ENCODE measurements at places on chromosomes 7 and 10.

- DNase-seq = no peak
Observed at GRCh38 chr7:80918399-80918798, 452 bp downstream of the SEMA3C start.

DNA sequence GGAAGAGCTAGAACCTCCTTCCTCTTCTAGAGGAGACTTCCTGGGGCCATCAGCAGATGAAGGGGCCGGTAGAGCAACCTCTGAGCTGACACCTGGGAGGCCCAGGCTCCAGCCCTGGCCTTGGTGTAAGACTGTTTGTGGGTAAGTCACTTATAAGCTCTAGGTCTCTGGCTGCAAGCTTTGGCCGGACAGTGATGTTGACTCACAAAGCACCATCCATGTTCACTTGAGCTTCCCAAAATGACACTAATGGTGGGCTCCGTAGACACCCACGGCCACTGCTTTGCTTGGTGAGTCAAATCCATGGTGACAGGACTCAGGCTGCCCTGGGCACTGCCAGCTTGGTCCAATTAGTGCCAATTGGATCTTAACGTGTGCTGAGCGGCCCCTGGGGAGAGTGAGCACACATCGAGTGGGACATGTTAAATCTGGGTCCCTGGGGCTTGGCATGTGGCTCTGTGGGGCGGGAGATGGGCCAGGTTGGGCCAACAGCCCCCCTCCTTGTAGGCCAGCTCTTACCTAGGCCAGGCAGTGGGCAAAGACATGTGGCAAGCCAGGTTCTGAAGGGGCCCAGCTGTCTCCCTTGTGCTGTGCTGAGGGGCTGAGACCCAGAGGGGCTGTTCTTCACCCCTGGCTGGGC lies 16.7 kb downstream of the NEURL1 start:
- no peak for DNase-seq

DNA sequence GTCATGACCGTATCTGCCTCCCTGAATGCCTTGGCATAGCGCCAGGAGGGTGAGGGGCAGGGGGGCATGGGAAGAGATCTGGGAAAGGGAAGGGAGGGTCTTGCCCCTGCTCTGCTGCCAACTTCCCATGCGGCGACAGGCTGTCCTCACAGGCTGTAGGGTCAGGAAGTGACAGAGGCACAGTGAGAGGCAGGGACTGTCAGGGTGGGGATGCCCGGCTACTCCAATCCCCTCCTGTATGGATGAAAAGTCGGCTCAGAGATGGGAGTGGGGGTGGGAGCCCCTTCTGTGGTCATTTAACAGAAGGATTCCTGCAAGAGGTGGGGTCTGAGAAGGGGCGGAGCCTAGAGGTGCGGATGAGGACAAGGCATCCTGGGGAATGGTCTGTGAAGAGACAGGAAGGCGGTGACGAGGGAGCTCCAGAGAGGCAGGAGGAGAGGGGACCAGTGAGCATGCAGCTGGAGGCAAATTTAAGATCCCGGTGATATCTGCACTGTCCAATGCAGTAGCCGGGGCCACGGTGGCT lies 20.8 kb upstream of the UNC5B start:
- DNase-seq = no peak

DNA sequence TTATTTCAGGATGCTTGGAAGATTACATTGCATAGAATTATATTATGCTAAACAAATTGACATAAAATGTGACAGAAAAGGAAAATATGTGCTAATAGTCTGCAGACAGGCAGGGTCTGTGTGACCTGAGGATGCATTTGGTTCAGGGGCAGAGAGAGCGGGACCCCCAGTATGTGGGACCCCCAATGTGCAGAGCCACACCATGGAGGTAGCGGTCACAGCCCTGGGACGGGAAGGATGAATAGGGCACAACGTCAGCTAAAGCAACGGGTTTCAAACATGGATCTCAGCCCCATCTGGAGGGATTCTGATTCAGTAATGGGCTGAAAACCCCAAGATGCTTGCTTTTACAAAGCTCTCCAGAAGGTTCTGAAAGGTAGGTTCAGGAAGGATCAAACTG lies 251.8 kb upstream of the ADARB2 start:
- no peak for DNase-seq

DNA sequence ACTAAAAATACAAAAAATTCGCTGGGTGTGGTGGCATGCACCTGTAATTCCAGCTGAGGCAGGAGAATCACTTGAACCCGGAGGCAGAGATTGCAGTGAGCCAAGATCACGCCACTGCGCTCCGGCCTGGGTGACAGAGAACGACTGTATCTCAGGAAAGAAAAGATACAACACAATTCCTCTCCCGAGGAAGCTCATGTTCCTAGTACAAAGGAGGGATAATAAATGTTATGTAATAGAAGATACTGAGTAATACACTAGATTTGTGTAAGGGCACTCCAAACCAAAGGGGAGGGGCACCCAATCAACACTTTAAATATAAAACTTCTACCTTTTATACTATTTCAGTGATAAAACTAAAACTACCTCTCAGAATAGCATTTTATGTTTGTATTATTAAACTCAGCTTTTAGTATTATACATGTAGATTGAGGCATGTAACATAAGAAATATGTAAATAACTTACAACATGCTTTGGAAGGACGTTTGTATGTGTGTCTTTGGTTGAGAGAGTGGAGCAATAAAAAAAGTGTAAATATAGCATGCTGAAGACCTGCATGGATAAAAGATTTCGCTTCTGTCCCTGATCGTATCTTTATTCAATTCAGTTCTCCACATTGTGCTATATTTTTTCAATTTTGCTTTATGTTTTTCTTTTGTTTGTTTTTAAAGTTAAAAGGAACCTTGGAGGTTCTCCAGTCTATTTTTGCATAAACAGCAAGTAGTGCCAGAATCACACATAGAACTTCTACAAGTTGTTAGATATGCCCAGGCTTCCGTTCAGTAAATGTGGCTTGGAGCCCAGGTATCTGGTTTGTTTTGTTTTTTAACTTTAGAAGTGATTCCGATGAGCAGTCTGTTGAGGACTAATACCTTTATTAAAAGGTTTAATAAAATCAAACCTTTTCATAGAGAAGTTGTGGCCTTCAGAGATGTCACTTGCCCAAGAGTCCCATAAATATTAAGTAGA lies 71.9 kb downstream of the WAC start:
- no peak for DNase-seq

GRCh38 chr7:108425714-108426275 lies 30.4 kb downstream of the NRCAM start:
- no peak for DNase-seq

DNA sequence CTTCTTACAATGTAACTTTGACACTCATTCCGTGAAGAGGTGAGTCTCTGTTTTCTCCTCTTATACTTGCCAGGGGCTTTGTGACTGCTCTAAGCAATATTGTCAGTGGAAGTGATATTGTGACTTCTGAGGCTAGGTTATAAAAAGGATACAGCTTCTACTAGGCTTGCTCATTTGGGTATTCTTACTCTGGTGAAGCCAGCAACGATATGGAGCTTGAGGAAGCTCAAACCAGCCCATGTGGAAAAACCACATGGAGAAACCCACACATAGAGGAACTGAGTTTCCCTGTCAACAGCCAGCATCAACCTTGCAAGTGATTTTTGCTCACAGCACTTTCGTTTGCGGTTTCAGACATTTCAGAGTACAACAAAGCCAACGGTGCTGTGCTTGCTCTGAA lies 149.6 kb upstream of the SEMA3E start:
- DNase-seq = no peak

Measured in glomerular endothelial cell (primary cell).